ENCODE measurements at places on chromosomes 3 and 15.

DNA sequence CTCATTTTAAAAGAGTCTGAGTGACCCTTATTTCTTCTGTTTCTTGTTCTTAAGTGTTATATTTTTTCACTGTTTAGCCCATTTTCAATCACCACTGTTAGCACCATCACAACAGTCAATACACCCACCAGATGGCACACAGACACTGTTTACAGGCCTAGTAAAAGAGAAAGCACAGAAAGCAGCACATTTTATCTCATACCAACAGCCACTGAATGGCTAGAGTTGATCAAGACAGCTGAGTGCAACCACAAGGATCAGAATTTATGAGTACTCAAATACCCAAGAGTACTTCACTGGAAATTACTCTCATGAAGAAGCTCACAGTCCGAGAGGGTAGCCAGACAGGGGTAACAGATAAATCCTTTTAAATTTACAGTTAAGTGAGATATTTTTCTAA lies 127.0 kb downstream of the TFDP2 start:
- DNase-seq, result no peak

- DNase-seq, result no peak
Observed at GRCh38 chr3:100151024-100151707, 36.9 kb upstream of the FILIP1L start.

DNA sequence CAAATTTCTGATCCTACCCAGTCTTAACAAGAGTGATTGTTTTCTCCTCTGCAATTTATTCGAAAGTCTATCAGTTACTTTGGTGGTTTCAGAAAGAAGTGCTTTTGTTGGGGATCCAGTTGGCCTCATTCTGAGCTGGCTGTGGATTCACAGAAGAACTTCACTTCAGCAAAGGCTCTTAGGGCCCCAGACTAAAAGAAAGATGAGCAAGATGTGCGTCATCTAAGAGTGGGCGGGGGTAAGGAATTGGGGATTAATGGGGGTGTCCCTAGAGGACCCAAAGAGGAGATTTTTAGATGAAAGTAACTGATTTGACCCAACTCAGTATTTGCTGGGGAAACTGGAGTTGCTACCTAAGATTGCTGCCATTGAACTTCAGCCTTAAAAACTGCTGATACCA lies 63.9 kb upstream of the TSEN2 start:
- DNase-seq, result no peak

GRCh38 chr3:184524981-184525336 lies 36.6 kb upstream of the EPHB3 start:
- DNase-seq, result no peak

DNA sequence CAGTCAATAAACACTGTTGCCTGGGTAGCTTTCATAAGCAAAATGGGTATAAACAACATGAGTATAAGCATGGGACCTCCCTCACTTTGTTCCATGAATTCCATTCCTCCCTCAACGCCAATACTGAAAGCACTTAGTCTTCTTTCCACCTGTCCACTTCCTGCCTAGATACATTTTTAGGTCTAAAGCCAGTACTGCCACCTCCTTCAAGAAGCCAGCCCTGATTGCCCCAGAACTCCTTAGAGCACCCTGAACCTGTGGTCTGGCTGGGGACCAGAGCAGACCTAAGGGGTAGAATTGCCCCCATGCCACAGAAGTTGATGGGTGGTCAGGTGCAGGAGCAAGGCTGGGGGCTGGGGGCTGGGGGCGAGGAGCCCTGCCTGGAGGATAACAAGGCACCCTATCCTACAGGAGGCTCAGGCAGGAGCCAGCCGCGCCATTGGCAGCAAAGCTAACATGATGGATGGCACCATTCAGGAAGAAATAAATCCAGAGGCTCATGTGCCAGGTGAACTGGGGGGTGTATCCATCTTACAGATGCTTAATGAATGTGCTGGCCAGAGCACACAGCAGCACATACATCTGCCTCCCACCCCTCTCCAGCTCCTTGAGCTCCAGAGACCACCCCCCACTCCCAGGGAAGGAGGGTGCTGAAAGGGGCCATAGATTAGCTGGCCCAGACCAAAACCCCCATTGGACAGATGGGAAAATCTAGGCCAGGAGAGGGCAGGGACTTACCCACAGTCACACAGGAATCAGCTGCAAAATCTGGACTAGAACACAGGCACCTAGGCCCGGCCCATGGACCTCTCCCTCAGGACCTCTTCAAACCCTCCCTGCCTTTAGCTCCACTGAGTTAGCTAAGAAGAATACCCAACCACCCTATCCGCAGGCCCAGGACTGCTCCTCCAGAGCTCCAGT lies 113.8 kb upstream of the LINGO1 start:
- DNase-seq, result no peak

GRCh38 chr3:195764961-195765706 lies 44.4 kb downstream of the MUC20 start:
- no peak for DNase-seq

- no peak for DNase-seq
Observed at GRCh38 chr3:64117483-64117882, 94.2 kb upstream of the PSMD6 start.

DNA sequence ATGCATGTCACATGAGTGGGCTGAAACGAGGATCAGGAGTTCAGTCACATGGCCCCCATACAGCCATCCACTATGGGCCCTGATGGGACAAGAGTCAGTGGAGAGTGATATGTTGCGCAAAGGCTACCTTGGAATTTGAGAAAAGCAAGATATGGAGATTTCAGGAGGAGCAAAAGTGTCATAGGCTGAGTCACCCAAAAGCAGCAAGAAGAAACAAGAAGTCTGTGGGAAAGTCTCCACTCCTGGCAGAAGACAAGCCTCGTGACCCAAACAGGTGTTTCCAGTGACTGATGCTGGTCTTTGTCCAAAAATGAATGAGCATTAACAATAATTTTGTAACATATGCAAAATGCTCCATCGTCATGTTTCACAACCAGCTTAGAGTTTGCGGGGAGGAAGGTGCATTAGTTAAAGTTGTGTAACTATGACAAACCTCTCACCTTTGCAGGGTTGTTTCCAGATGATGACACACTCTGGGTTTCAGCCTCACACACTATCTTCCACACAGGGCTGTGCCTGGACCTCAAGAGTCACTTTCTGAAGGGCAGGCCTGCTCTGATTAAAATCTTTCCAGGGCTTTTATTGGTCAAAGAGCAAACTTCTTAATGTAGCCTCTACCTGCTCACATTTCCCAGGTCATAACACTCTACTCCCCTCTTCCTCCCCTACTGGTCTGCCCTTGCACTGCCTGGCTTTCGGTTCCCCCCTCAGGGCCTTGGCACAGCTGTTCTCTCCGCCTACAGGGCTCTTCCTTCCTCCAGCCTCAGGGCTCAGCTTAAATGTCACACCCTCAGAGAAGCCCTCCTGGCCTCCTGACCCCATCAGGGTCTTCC lies 3.9 kb upstream of the DNASE1L3 start:
- DNase-seq, result no peak

DNA sequence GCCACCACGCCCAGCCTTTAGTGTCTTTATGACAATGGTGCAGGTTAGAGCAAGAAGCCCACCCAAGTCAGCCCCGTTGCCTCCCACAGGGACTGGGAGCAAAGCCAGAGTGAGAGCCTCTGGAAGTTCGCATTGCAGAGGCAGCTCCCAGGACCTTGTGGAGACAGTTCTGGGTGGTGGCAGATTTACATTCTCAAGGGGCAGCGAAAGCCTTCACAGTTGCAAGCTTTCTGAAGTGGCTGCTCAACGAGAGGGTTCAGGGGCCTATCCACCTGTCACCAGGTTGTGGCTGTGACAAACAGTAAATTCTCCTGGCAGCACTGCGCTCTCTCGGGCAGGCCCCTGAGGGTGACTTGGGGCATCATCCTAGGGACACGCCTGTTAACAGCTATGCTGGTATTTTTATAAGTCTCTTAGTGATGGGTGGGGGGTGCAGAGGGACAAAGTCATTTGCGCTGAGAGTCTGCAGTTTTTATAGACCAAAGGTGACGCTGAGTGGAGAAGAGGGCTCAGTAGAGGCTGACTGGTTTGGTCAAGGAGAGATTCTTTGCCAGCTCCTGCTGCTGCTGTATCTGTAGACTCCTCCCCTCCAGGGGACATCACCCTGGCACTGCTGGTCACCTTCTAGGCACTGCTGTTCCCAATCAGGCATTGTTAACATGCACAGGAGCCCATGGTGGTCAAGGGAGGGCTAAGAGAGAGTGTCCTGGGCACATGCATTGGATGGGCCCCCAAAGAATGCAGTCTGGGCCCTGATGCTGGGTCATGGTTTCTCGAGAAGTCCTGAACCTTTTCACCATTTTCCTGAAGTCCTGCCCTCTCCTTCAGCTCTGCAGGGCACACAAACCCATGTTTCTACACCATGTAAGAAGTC lies 57.5 kb upstream of the KLF13 start:
- no peak for DNase-seq

DNA sequence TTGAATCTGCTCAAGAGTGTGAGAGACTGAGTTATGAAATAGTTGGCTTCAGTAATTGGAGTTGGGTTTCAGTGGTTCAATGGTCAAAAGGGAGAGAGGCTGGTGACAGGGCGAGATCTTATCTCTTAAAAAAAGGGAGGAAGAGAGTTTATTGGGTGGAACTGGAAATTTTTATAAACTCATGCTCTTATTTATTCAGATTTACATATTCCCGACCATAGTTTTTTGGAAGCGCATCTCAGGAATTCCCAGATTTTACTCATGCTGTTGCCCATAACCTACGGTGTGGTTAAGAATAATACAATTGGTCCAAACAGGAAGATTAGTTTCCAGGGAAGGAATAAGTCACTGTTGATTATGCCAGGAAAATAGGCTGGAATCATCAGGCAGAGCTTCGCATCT lies 41.4 kb downstream of the CD200 start:
- DNase-seq, result no peak

- DNase-seq, result peak; percentile 87
Observed at GRCh38 chr15:57213862-57214261, 162.4 kb upstream of the CGNL1 start.

DNA sequence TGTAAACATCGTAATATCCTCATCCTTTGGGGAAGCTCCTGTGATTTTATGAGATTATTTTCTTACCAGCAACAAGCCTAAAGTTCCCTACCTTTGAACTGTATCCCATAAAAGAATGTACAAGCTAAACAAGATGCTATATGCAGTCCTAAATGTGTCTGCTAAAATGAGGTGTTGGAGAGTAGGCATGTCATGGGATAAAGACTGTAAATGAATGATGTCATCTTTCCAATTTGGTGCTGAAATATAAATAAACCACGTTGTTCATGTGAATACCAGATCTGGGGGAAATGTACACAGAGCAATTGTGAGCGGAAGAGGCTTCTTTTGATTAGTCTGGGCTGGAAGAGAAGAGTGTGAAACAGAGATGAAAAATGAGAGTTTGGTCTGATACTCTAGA lies 214.9 kb upstream of the WNT5A start:
- no peak for DNase-seq

DNA sequence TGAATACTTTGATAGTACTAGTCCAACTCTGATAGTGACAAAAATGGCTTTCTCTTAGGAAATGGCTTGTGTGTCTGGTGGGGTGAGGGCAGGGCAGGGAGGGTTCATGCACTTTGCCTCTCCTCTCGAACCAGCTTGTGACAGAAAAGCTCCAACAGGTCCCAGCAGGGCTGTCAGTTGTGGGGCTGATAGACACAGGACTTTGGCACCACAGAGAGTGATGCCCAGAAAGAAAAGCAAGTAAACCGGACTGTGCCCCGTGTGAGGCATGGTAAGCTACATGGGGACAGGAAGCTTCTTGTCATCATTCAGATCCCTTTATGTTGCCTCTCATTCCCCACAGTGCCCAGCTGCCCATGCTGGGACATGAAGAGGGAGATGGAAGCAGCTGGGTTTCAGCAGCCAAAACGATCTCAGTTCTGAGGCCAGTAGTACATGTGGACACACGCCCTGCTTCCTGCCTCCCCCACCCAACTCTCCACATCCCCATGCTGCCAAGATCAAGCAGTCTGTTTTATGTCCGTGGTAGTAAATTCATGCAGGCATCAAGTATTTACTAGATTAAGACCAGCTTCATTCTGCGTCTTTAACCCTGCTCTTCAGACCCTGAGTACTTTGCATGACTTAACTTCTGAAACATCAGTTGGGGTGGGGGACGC lies 29.7 kb upstream of the LIPC start:
- DNase-seq, result no peak

GRCh38 chr3:142646020-142646785 lies 50.0 kb downstream of the PLS1 start:
- DNase-seq, result no peak

DNA sequence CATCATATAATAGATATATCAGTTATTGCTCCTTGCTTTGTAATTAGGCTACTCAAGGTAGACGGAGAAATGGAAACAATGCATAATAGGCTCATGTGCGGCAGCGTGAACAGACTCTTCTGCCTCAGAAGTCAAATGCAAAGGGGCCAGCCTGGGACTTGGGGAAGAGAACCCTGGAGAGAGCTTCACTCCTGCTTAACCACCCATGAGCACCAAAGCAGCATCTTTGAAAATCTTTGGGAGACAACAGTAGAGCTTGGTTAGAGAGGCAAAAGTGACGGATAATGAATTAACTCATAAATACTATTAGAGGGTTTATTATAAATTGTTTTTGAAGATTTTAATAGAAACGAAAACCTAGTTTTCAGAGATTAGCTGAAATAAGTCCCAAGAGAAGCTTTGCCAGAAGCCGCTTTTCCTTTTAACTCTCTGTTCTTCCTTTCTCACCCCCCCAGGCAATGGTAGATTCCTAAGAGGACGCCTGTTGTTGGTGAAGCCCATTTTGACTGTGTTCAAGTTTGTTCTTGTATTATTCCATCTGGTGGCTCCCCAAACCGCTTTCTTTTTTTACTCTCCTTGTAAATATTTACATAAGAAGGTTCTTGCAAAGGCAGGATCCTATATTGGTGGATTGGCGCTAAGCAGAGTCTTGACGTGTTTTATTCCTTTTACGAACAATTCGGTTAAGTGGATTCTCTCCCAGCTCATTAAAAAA lies 196.0 kb upstream of the TPRG1 start:
- peak; percentile 21 for DNase-seq

DNA sequence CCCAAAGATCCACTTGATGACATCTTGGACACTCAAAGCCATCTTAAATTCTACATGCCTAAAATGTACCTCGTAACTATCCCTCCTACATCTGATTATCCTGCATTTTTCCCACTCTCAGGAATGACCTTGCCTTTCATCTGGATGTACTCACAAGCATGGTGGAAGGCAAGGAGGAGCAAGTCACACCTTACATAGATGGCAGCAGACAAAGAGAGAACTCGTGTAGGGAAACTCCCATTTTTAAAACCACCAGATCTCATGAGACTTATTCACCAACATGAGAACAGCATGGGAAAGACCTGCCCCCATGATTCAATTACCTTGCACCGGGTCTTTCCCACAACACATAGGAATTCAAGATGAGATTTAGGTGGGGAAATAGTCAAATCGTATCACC lies 616.0 kb downstream of the MCTP2 start:
- no peak for DNase-seq

GRCh38 chr3:10259798-10260197 lies 11.5 kb downstream of the TATDN2 start:
- no peak for DNase-seq

DNA sequence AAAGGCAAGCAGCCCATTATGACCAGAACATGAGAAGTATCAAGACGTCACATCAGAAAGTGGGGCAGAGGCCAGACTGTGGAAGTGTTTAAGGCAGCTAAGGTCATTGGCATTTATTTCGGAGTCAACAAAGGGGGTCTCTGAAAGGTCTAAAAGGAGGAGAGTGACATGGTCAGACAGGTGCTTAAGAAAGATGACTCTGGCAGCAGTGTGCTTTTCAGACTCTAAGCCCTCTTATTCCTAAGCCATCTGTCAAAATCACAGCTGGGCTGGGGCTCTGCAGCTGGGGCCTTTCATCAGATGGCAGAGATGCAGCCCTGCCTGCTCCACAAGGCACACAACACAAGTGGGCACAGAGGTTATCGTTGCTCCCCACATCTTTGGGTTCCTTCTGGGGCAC lies 14.0 kb downstream of the FBXL22 start:
- DNase-seq, result peak; percentile 19

GRCh38 chr15:100601163-100601562 lies 821 bp downstream of the LINS1 start:
- DNase-seq, result no peak

Measured in retina (tissue), 1 donor.